ENCODE measurements at places on chromosomes 3 and 15. TPM values are rescaled to one million over a fixed set of nuclear protein-coding genes. Genes with fewer than 3 reads are reported as not detected.

Gene GRAMD2A
- not detected for total RNA-seq

Gene TRIM71
- total RNA-seq, result not detected

Gene CD200R1
- total RNA-seq, result 8.8 TPM

Gene PLA2G4E
- total RNA-seq, result not detected

Gene UCN2
- not detected for total RNA-seq

Gene ARGFX
- not detected for total RNA-seq

Gene NKIRAS1
- 2.5 TPM for total RNA-seq

Gene TBL1XR1
- total RNA-seq, result 169 TPM

Gene SEMA5B
- not detected for total RNA-seq

Gene LRTM1
- total RNA-seq, result not detected

Gene ADGRG7
- not detected for total RNA-seq

Gene CYP1A2
- total RNA-seq, result not detected

Gene CHRNA3
- not detected for total RNA-seq

Gene STAC
- total RNA-seq, result 0.15 TPM

Gene WDR49
- total RNA-seq, result 0.47 TPM

Gene CCR3
- total RNA-seq, result not detected

Gene SLC24A5
- not detected for total RNA-seq

Gene CLEC3B
- total RNA-seq, result 0.37 TPM

Gene TIPIN
- 25.0 TPM for total RNA-seq

Gene ANKUB1
- total RNA-seq, result not detected

Gene CCRL2
- 5.3 TPM for total RNA-seq

Gene ACTC1
- total RNA-seq, result not detected

Gene VWA5B2
- total RNA-seq, result not detected

Gene PRRT3
- total RNA-seq, result 4.8 TPM

Gene ASB14
- total RNA-seq, result not detected

Gene LRRC2
- 0.27 TPM for total RNA-seq

Gene FBLN2
- total RNA-seq, result not detected

Gene MEX3B
- 1.2 TPM for total RNA-seq

Gene SPTSSB
- total RNA-seq, result not detected

Gene TMEM212
- not detected for total RNA-seq

Gene NPAP1
- total RNA-seq, result not detected

Gene ANKRD34C
- total RNA-seq, result not detected

Gene IGF2BP2
- 0.62 TPM for total RNA-seq

Gene CCDC54
- not detected for total RNA-seq

Gene ISLR2
- total RNA-seq, result not detected

Gene ENTPD3
- not detected for total RNA-seq

Gene RYR3
- total RNA-seq, result not detected

Gene CCDC39
- not detected for total RNA-seq

Gene ZNF385D
- total RNA-seq, result not detected

Gene CPNE9
- 0.25 TPM for total RNA-seq

Gene NLGN1
- not detected for total RNA-seq

Gene CEP19
- total RNA-seq, result 5.3 TPM

Gene GADL1
- not detected for total RNA-seq

Gene PSTPIP1
- 135 TPM for total RNA-seq

Gene CISH
- total RNA-seq, result 300 TPM

Gene NEDD4
- total RNA-seq, result 11.1 TPM

Gene C3orf85
- not detected for total RNA-seq

Gene MUC20
- total RNA-seq, result 1.4 TPM

Gene CDCP1
- 21.7 TPM for total RNA-seq

Gene AP2M1
- total RNA-seq, result 223 TPM

Gene CILP
- total RNA-seq, result 0.04 TPM

Gene KNG1
- not detected for total RNA-seq

Gene ACSBG1
- not detected for total RNA-seq

Gene MYO1E
- 12.9 TPM for total RNA-seq

Gene CELSR3
- total RNA-seq, result 8.6 TPM

Gene PIGZ
- total RNA-seq, result 2.7 TPM

Gene TRAIP
- total RNA-seq, result 31.0 TPM

Gene CPLX3
- 0.19 TPM for total RNA-seq
